Activated T-helper 9 cell treated with anti-CD3 and anti-CD28 coated beads, Interleukin-2, amount 50 U/mL, for 16 hours (primary cell): ENCODE measurements at places on chromosomes 5 and 9.

DNA sequence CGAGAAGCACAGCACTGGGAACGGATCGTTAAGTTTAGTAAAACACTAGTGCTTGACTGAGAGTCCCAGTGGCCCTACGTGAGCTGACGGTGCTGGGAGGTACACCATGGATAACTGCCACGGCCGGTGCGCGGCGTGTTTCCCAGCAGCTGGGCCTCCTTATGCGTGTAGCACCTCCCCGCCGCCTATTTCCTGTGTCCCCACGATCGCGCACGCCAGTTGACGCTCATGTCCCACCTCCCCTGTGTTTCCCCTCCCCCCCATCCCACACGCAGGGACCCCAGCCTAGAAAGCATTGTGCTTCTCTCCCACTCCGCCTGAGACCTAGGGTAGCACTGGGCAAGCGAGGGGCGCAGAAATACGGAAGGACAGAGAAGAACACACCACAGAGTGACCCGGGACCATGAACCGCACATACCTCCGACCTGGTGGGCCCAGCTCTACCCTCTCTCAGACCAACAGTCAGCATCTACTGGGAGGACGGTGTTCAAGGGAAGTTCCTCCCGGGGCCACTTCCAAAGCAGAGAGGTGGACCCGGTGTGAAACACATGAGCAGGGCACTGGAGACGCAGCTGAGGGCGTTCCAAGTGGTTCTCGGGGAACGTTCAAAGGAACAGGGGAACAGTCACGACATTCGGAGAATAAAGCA is 45.6 kb downstream of the DBH start:
- DNase-seq: no peak

DNA sequence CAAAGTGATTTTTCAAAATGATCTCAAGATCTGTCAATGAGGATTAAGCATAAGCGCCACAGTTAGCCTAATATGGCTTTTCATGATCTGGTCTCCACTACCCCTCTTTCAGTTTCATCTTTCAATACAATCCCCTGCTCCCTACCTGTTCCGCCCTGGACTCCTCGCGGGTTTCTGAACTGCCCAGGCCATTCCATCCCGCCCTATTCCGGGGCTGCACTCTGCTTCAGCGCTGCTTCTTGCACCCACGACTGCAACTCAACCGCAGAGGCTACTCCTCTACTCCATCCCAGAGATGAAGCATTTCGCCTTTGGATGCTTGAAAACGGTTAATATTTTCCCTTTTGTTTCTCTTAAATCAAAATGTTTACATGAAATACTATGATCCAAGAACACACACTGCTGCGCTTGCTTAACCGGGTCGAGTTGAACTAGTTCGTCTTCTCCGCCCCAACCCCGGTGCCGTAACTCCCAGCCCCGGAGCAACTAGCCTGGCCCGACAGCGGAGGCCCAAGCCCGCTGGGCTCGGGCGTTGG is 716 bp upstream of the OTULIN start:
- DNase-seq: no peak

DNA sequence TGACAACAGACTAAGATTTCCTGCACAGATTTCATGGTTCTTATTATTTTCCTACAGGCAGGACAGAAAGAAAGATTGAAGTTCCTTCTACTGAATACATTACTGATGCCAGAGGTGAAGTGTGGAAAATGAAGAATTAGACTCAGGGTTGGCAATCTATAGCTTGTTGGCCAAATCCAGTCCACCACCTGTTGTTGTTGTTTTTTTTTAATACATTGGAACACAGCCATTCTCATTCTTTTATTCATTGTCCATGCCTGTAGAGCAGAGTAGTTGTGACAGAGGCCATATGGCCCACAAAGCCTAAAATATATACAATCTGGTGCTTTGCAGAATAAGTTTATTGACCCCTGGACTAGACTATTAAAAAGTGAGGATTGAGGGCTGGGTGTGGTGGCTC is 5.8 kb upstream of the PLPPR1 start:
- DNase-seq: no peak

DNA sequence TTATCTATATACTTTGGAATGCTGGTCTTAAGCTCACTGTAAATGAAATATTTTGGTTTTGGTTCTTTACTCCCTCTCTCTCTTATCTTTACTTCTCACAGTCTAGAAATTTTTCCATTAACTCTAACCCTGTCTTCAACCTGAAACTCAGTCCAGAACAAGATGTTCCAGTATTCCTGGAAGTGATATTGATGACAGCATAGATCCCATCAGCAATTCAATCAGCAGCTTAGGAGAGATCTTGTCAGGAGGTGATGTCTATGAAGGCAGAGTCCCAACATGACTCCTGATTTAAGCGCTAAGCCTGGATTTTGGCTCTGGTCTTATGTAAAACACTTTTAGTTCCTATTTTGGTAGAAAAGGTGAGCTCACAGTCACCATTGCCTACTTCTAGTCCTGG is 52.6 kb downstream of the RFK start:
- no peak for DNase-seq

DNA sequence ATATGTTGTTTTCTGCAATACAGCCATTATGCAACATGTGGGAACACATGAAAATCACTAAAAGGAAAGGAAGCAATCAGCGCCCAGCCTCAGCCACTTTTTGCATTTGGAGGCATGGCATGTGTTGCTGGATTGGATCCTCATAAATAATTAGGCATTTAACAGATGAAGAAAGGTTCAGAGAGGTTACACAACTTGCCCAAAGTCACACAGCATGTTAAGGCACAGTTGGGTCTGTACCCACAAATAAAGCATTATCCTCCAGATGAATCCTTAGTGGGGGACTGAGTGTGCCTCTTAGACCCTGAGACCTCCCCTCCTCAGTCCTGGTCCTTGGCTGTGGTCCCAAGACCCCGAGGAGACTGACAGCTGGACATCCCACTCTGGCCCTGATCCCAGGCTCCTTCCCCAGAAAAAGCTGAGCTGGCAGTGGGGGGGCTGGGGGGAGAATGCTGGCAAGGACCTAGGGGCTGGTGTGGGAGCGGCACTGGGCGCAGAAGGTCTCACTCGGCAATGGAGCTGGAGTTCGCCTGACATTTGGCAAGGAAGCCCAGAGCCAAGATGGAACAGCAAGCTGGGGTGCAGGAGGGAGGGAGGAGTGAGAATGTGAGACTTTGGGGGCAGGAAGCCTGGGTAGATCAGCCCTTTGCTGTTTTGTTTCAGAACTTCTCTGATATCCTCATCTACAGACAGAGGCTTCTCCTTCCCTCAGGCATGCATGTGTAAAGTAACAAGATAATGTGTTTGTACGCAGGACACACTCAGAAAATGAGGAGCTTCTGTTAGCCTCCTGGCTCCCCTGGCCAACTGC is 6.9 kb upstream of the AKNA start:
- DNase-seq: no peak

DNA sequence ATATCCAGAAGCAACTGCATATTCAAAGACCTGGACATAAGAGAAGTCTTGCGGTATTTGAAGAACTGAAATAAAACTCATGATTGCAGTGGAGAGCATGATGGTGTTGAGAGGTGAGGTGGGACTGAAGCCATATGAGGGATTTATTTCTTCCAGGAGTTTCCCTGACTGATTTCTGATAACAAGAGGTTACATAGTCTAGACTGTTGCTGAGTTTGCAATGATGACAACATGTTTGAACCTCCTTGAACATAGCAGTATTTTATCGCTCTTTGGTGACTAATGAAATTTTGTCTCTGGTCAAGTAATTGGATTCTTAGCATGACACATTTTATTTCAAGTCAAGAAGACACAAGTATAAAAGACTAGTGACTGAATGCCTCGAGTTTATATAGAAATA is 61.8 kb downstream of the ACTBL2 start:
- no peak for DNase-seq

DNA sequence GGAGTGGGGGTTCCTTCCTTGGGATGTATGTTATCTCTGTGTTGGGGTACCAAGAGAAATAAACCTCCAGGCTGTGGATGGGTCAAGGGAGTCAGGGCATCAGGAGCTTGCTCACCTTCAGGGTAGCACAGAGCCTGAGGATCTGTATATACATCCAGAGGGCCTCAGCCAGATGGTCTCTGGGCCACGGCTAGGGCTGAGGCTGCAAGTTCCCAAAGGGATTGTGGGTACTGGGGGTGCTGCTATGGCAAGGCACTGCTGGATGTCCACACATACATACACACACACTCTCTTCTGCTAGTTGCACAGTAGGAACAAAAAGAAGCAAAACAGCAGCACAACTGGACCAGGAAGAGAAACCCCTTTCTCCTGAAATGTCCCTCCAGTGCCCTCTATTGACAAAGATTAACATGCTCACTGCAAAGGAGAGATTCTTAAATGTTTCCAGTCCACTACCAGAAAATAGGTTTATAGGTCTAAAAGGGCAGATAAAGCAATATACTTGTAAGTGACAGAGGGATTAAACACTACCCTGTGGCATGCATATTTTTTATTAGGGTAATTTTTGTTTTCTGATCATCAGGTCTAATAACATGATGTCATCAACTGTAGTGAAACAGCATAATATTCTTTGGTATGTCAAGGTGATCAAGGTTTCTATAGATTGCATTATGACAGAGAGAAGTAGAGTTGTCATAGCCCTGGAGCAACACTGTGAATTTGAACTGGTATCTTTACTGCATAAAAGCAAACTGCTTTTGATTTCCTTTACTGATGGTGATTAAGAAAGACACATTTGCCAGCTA is 56.3 kb upstream of the KCNN2 start:
- DNase-seq: no peak

GRCh38 chr9:128625391-128626146 is 31.1 kb downstream of the DYNC2I2 start:
- no peak for DNase-seq

DNA sequence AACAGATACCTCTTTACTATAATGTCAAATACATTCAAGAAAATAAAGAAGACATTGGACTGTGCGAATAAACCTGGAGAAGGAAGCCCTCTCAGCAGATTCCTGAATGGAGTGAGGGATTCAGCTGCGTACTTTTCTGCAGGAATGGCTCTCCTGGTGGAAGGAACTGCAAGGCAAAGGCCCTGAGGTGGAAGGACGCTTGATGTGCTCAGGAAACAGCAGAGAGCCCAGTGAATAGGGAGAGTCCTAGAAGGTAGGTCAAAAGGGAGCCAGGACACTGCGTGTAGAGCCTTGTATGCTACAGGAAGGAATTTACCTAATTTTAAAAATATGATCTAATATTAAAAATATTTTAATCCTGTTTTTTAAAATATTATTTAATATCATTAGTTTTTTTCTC is 68.5 kb upstream of the TTC23L start:
- DNase-seq: no peak

- no peak for DNase-seq
Measured at GRCh38 chr5:45037927-45038326, 229.2 kb downstream of the MRPS30 start.

DNA sequence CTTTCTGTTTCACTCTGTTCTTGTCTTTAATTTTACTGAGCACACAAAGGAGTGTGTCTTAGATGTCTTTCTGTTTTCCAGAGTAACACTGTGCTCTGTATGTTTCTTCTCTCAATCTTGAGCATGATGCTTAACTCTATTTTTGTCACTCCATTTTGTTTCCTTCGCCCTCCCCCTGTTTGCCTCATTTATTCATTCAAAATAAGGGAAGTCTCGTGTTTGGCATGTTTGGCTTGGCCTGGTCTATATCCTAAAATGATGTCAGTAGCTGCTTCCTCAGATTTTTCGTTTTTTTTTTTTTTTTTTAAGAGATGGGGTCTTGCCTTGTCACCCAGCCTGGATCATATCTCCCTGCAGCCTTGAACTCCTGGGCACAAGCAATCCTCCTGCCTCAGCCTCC is 22.0 kb downstream of the ZNF618 start:
- DNase-seq: no peak

DNA sequence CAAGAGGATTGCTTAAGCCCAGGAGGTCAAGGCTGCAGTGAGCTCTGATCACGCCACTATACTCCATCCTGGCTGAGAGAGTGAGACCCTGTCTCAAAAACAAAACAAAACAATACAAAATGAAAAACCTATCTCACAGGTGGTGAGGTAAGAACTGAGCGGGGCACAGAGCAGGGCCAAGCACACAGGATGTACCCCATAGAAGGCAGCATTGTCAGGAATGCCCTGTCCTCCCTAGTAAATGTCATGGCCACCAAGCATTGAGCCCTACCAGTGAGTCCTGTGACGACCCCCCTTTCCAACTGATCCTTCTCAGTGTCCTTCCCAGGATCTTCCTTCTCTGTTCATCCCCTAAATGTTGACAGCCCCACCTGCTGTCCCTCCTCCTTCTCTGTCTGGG is 44.6 kb upstream of the ALDH1B1 start:
- DNase-seq: no peak

DNA sequence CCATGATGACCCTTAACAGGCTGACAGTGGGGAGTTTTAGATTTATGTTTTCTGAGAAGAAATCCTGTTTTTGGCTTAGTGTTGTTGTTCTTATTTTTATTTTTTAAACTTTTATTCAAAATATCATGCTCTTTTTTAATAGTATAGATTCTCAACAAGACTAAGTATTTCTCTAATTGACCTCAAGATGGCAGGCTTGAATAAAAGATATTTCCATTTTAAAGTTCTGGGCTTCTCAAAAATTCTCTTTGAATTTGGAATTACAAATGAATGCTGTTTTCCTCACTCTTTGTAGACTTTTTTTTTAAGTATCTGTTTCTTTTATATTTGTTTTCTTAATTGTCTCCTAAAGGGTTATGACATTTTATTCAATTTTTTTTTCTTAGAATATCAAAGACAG is 50.0 kb upstream of the SH3GL2 start:
- DNase-seq: no peak

DNA sequence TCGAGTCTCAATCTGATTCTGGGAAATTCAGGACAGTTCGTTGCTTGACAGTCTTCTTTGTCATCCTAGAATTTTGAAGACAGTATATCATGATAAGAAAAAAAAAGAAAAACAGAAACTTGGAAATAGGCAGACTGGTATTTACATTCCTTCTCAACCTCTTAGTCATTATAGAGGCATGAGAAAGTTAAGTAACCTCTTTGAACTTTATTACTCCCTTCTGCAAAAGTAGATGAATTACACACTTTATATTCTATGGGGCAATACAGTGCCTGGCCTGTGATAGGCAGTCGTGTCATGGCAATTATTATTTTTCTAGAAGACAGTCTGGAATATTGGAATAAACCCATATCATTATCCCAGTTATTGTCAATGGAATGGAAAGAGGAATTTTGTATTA is 828.9 kb downstream of the TLR4 start:
- no peak for DNase-seq

GRCh38 chr9:133181561-133181960 is 17.8 kb upstream of the GBGT1 start:
- no peak for DNase-seq

GRCh38 chr5:32230356-32231099 is 56.4 kb upstream of the GOLPH3 start:
- no peak for DNase-seq
